Endothelial cell (in vitro differentiated cells): ENCODE measurements at places on chromosomes 11 and 22.

DNA sequence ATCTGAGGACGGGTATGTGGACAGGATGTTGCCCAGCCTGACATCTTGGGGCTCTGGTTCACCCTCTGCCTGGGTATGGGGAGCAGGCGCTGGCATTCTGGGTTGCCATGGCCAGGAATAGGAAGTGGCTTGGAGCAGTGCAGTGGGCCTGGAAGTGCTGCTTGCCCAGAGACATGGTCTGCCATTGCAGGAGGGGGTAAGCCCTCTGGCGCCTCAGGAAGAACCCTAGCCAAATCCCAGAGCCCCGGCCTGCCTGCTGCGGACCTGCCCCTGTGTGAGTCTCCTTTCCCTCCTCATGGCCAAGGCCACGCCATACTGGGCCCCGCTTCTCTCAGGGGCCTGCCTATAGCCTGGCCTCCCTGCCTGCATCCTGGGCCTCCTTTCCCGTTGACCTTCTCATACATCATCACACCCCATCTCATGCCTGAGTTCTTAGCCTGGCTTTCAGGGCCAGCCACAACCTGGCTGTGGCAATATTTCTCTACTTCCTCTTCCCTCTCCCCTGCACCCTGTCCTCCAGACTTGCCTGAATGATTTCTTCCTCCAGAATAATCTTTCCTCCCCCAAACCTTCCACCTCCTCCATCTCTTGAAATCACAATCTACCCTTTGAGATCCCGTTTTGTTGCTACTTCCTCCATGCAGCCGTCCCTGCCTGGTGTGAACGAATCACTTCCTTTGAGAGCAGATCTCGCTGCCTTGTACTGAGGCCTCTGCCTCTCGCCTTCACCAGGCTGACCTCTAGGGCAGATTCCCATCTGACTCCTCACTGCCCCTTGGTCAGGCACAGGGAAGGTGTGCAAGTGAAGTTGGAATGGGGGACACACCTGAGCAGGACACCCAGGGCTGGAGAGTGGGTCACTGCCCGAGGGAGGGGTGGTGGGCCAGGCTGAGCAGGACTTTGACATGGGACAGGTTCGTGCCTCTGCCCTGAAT is 5.2 kb downstream of the CAPN5 start:
- DNase-seq, result no peak

DNA sequence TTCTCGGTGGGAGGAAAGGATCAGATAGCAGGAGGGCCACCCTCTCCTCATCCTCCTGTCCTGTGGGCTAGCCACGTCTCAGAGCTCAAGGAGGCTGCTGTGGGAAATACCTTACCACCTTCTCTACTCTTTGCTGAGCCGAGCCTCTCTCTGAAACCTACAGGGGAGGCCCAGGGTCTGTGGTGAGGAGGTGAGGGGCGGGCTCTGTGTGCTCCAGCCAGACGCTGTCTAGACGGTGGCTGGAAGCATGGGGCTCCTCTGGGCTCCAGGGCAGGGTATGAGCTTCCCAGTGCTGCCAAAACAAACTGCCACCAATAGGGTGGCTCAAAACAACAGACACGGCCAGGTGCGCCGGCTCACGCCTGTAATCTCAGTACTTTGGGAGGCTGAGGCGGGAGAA is 5.5 kb upstream of the TMPRSS6 start:
- no peak for DNase-seq

- DNase-seq, result peak; percentile 70
These were observed 555.8 kb downstream of the BUD13 start for GRCh38 chr11:116217006-116217405.

DNA sequence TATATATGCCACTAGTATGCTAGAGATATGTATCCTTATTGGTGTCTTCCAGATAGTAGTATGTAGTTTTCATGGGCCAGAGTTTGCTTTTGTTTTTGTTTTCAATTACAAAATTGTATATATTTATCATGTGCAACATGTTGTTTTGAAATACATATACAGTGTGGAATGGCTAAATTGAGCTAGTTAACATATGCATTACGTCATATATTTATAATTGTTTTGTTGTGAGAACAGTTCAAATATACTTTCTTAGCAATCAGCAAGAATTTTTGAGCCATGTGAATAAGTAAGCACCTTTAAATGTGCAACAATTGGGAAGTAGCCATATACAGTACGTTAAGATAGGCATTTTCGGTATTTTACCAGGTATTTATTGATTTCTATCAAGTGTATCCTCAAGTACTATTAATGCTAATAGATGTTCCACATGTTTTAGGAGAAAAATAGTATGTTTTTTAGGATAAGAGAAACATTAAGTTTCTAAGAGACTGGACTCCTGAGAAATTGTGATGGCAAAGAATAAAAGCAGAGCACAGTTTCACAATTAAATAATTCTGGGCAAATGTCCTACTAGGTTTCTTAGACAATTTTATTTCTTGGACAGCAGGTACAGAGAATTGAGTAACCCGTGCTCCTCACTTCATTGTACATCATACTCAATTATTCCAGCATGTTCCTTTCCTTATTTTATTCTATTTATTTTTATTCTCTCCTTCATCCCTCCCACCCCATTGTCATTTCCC is 60.5 kb upstream of the SLC5A12 start:
- DNase-seq, result no peak

DNA sequence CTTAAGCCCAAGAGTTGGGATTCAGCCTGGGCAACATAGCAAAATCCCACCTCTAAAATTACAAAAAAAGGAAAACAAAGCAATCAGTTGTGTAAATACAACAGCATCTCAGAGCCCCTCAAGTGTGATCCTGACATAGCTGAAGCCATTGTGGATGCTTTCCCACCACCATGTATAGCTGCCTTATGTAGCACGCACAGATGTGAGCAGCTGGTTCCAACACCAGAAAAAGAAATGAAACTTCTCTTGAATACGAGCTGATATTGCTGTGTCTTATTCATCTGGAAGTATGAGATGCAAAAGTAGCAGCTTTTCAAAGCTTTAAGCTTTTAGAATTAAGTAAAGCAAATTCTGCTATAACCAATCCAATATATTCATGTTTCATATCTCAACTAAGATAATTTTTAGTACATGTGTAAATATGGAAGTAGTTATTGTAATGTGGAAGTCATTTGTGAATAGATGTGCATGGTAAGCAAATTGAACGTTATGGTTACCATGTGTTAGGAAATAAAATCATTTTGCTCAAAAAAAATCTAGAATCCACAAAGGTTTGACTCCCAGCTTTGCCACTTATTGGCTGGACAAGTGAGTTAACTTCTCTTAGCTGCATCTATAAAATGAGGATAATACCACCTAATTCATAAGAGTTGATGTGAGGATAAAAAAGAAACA is 63.2 kb downstream of the SGSM3 start:
- DNase-seq, result no peak

DNA sequence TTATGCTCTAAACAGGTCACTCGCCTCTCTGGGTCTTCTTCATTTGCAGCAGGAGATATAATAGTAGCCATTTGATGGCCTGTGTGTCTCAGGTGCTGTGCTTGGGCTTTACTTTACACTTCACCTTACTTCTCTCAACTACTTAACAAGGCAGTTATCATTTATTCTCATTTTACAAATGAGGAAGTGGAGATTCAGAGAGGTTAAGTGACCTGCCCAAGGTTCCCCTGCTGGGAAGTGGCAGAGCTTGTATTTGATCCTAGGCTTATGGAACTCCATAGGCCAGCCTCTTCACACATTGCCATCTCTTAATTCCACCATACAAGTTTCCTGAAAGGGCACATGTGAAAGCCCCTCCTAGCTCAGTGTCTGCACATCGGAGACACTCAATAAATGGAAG is 30.4 kb downstream of the FAM181B start:
- no peak for DNase-seq

DNA sequence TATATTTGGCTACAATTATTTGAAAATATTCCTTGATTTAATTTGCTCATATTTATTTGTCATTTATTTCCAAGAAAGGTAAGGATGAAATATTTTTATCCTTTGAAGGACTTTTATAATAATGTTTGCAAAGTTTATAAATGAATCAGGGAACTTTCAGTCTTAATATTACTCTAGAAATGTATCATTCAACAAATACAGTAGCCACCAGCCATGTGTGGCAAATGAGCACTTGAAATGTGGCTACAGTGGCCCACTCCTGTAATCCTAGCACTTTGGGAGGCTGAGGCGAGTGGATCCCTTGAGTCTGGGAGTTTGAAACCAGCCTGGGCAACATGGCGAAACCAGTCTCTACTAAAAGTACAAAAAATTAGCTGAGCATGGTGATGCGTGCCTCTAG is 20.3 kb upstream of the PHF21A start:
- DNase-seq, result no peak

GRCh38 chr11:134555510-134555909 is 143.5 kb upstream of the B3GAT1 start:
- DNase-seq, result no peak

- no peak for DNase-seq
These were observed 15.1 kb upstream of the SLC3A2 start for GRCh38 chr11:62865635-62866034.

DNA sequence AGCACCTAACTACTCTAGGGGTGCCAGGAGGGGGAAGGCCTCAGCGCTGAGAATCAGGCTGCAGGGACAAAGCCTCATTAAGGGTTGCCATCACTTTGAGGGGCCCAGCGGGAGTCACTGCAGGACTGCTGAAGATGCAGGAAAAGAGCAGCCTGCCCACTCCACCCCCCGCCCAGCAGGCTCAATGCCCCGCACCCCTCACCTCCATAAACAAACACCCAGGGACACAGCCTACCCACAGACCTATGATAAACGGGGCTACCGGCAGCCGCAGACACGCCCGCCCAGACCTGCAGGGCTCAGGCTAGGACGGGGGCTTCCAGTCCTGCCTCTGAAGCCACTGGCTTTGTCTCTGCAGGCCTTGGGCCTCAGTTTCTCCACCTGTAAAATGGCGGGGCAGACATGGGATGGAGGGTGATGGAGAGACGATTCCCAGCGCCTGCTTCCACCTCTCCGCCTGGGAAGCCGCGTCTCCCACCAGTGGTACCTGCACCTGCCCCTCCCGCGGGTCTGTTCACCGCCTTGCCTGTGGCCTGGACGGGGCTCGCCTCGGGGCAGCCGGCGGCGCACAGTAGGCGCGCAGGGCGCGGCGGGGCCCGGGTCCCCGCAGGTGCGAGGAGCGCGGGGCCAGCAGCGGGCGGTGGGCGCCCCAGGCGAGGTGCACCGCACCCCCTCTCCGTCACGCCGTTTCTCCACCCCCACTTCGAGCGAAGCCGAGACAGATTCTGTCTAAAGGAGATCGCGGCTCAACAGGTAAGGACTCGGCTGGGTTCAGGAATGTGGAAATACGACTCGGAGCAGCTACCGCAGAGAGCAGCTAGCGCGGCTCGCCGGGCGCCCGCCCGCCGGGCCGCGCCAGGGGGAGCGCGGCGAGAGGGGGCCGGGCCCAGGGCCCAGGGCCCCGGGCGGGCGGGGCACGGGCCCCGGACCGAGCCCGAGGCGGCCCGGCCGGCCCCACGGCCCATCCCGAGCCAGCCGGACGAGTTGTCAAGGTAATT is 1.5 kb downstream of the WNT7B start:
- no peak for DNase-seq

GRCh38 chr11:115290893-115291292 is 213.3 kb downstream of the CADM1 start:
- DNase-seq, result peak; percentile 18

DNA sequence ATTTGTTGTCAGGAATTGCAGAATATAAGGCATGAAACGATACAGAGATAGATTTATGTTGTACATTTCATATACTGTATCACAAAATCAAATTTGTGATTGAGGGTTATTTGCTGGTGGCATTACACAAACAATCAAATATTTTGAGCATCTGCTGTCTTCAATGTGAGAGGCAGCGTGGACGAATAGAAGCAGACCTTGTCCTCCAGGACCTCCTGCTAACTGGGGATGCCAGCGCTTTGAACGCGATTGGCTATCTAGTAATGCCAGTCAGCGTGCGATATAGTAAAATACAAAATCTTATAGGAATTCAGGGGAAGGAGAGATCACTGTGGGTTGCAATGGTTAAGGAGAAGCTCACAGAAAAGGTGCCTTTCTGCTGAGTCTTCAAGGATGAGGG is 631 bp upstream of the SNX19 start:
- no peak for DNase-seq

DNA sequence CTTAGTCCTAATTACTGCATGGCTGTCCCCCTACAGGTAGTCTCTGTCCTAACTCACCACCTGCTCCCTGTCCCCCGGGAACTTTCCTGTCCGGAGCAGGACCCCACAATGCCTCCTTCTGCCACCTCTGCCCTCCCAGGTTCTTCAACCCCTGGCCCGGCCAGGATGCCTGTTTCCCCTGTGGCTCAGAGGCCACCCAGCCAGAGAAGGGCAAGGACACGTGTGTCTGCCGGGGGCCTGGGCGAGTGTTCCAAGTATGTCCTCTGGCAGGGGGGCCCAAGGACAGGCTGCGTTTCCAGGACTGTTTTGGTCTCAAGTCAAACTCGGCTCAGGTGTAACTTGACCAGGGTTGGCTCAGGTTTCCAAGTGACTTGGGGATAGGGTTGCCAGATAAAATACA is 63.8 kb downstream of the BTG4 start:
- no peak for DNase-seq
